ENCODE measurements at places on chromosomes 6 and 20.
A peak's percentile ranks its signal among the peaks of the same experiment; 100 is the strongest.

DNA sequence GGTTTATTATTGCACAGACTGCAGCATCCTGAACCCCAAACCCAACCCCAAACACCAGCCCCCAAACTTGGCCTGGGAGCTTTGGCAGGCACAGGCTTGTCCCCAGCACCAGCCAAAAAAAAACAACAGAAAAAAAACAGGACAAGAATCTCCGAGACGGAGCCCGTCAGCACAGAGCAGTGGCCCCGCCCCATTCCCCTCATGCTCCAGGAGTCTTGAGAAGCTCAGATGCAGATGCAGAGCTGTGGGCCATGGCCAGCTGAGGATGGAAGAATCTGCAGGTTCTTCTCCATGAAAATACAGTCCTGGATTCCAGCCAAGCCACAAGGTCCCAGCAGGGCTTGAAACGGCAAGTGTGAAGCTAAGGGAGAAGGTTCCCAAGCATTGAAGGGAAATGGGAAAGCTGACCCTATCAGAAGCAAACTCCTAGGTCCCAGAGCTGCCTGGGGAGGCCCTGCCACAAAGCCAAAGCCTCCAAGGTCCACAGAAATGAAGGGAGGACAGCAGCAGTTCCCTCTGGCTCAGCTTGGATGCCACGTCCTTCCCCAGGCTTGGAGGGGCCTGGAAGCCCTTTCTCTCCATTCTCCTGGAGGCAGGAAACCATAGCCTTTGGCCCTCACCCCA is 75.2 kb downstream of the JPH2 start:
- DNase-seq: peak; percentile 38

DNA sequence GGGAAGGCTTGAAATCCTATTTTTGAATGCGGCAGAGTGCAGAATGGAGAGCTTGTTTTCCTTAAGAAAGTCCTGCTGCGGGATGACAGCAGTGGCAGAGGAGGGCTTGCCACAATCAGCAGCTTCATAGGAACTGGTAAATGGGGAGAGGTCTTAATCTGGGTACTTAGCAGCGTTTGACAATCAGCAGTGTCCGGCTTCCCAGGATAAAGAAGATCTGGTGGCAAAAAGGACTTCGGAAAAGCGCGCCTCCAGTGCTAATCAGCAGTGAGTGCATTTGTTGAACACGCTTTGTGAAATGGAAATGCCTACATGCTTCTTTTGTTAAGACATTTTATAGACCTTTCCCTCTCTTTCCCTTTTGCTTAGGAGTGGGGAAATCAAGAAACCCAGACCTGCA is 735.7 kb downstream of the QKI start:
- no peak for DNase-seq

- DNase-seq: no peak
Measured at GRCh38 chr20:36238153-36238552, 1.9 kb downstream of the AAR2 start.

DNA sequence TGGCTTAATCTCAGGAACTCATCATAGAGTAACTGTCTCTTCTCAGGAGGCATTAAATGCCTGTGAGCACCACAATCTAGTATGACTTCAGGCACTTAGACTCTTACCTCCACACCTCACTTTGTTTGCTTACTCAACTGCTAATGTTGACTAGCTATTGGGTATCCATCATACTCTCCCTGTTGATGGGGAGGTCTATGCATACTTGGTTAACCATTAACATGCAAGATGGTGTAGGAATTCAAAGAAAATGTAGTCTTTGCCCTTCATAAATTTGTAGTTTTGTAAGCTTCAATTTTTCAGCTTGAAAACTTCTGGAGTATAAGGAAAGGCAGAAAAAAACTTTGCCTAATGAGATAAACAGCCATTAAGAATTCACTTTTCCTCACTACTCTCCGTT is 501.0 kb upstream of the MARCKS start:
- peak; percentile 43 for DNase-seq

DNA sequence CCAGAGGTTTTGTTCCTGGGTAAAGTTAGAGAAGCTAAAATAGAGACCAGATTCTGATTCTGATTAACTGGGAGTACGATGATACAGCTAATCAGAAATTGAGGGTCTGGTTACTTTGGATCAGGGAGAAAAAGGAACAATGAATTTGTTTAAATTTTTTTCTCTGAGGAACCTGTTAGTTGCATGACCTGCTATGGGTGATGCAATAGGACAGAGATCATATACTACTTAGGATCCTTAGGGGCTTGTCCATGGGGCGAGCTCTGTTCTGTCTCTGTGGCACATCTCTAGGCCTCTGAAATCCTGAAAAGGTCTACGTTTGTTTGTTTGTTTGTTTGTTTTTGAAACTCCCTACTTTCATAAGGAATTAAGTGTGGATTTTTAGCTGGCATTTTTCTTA is 166.1 kb upstream of the LAMP5 start:
- no peak for DNase-seq

GRCh38 chr6:7976485-7977056 is 66.0 kb upstream of the TXNDC5 start:
- DNase-seq: peak; percentile 6

DNA sequence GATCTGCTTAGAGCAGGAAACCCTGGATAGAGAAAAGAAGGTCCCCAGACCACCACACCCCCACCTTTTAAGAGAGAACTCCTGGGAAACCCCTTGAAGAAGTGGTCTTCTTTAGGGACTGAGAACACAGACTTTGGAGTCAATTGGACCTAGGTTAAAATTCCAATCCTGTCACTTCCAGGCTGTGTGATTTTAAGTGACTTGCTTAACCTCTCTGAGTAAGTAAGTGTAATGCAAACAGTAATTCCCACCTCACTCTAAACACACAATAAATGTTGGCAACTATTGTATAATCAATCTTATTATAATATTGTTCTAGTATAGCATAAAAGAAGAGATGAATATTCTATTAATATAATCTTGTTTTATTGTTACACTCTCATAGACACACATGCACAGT is 3.3 kb downstream of the TFEB start:
- no peak for DNase-seq
